GOT3 (cell line): ENCODE measurements at places on chromosomes 2 and 18.

- DNase-seq = no peak
Observed at GRCh38 chr18:48656582-48656981, 117.8 kb downstream of the CTIF start.

DNA sequence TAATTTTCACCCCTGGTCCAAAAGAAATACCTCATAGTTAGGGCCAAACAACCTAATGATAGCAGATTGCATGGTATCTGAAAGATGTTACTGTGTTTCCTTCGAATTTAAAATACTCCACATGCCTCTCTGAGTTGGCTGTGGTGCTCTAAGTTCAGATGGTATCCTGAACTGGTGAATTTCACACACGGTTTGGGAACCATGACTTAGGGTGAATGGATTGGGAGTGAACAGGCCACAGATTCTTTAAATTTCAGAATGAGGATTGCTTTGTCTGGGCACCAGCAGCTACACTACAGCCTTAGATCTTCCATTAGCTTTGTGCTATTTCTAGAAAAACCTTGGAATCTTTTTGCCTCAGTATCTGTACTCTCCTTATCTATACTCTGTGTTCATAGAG lies 6.2 kb downstream of the GMCL1 start:
- DNase-seq = no peak

GRCh38 chr2:62794791-62795190 lies 89.3 kb downstream of the EHBP1 start:
- no peak for DNase-seq

DNA sequence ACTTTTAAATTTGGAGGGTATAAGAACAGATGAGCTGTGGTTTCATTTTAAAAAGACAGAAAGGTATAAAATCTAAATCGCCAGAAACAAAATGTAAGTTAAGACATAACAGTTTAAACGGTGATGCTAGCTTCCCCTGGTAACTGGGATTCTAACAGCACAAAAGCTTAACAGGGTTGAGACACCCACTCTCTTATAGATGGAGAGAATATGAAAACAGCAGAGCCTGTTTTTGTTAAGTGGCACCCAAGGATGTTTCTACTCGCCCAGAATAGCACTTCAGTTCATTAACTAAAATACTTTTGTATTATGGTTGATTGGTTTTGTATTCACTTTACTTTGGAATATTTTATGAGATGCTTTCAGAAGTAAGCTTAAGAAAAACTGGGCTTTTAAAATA lies 151.9 kb upstream of the RND3 start:
- no peak for DNase-seq

- no peak for DNase-seq
Observed at GRCh38 chr18:3048121-3048520, 35.2 kb upstream of the LPIN2 start.
